NCI-H1436 (cell line): ENCODE measurements at places on chromosomes 1 and 21.

GRCh38 chr1:28761189-28761588 lies 24.4 kb downstream of the YTHDF2 start:
- no peak for DNase-seq

DNA sequence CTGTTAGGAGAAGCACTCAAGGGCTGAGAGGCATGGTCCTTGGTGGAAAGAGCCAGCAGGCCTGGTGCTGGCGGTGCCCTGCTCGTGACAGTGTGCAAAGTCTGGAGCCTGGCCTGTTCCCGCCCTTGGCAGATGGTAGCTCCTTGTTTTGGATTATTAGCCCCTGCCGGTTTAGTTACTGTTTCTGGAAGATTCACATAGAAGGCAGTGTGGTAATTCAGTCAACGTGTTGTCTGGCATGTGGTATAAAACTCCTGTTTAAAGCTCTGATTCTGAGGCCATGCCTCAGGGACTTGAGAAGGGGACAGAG lies 6.8 kb downstream of the PKNOX1 start:
- no peak for DNase-seq

DNA sequence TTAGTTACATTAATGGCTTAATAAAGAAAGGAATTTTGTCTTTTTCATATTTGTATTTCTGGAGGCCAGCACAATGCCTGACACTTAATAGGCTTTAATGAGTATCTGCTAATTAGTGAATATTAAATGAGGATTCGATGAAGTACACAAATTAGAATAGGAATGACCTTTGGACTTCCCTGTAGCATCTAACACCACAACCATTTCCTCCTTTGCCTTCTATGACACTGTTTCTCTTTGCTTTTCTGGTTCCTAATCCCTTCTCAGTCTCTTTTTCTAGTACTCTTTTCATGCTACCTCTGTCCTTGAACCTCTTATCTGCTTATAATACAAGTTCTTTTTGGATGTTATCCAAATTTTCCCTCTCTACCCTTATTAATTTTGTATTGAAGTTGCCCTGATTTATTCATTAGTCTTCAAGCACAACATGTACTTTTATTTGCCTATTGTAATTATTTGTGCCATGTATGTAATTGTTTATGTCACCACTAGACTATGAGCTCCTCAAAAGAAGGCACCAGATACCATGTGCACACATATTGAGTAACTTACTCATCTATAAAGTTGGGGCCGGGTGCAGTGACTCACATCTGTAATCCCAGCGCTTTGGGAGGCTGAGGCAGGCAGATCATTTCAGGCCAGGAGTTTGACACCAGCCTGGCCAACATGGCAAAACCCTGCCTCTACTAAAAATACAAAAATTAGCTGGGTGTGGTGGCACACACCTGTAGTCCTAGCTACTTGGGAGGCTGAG lies 23.8 kb downstream of the RPS27 start:
- DNase-seq, result no peak

GRCh38 chr1:6685381-6685780 lies 16.2 kb downstream of the DNAJC11 start:
- DNase-seq, result no peak

GRCh38 chr1:116382857-116383483 lies 9.9 kb downstream of the ATP1A1 start:
- DNase-seq, result no peak

- no peak for DNase-seq
Observed at GRCh38 chr1:52186449-52186848, 44.6 kb downstream of the ZFYVE9 start.

GRCh38 chr1:165828669-165829329 lies 1.4 kb downstream of the UCK2 start:
- peak; percentile 59 for DNase-seq

DNA sequence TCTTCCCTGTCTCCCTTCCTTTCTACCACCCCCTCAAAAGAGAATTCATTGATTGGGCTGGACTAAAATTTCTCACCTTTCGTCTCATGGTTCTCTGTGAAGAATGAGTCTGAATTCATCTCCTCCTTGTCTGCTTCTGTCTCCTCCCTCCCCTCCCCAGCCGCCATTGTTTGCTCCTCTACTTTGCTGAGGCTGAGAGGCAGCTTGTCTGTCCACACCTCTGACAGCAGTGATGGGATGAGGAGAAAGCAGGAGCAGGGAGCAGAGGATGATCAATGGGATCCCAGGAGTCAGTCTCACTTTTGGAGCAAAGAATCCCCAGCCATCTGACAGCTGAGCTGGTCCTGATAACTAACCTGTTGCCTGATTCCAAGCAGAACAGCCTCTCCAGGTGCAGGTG lies 2.5 kb downstream of the ILDR2 start:
- DNase-seq, result no peak

GRCh38 chr1:26340047-26340481 lies 13.9 kb downstream of the CRYBG2 start:
- no peak for DNase-seq

DNA sequence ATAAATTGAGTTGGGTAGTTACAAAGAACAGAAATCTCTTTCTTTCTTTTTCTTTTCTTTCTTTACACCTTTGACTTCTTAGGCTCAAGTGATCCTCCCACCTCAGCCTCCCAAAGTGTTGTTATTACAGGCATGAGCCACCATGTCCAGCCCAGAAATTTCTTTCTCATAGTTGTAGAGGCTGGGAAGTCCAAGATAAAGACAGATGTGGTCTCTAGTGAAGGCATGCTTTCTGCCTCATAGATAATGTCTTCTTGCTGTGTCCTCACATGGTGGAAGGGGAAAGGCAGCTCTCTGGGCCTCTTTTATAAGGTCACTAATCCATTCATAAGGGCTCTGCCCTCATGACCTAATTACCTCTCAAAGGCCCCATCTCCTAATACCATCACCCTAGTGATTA lies 64.0 kb upstream of the DNAJC6 start:
- no peak for DNase-seq

- DNase-seq, result no peak
Observed at GRCh38 chr1:84048820-84049219, 49.9 kb upstream of the TTLL7 start.

- DNase-seq, result no peak
Observed at GRCh38 chr21:41578716-41579115, 70.8 kb upstream of the TMPRSS2 start.

DNA sequence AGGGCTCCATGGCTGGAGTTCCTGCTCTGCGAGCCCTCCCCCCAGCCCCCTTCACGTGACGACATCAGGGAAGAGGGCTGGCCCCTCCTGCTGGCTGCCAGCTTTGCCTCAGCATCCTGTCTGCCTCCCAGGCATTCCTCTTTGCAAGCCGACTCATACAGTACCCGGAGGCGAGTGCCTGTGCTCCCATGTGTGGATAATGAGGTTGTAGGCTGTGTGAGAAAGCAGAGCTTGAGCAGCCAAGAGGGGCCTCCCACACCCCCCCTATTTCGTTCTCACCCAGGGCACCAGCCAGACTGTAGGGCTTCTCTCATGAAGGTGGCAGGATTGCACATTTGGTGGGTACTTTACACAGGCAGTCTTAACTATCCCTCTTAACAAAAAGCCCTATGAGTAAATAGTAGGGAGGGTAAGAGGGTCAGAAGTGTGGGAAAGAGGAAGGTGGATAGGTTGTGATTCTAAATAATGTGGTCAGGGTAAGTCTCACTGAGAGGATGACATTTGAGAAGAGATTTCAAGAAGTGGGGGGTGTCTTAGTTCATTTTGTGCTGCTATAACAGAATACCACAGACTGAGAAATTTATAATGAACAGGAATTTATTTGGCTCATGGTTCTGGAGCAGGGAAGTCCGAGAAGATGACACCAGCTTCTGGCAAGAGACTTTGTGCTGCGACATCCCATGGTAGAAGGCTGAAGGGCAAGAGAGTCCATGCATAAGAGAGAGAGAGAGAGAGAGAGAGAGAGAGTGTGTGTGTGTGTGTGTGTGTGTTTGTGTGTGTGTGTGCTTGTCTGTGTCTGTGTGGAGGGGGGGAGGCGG lies 113.5 kb downstream of the OMA1 start:
- peak; percentile 16 for DNase-seq

GRCh38 chr1:224894915-224895314 lies 34.6 kb upstream of the DNAH14 start:
- DNase-seq, result no peak

- DNase-seq, result no peak
Observed at GRCh38 chr21:35770101-35770945, 290.0 kb downstream of the SETD4 start.
